Epithelial cell of proximal tubule (primary cell): ENCODE measurements at places on chromosomes 4 and X. TPM values are rescaled to one million over a fixed set of nuclear protein-coding genes. Genes with fewer than 3 reads are reported as not detected.

DNA sequence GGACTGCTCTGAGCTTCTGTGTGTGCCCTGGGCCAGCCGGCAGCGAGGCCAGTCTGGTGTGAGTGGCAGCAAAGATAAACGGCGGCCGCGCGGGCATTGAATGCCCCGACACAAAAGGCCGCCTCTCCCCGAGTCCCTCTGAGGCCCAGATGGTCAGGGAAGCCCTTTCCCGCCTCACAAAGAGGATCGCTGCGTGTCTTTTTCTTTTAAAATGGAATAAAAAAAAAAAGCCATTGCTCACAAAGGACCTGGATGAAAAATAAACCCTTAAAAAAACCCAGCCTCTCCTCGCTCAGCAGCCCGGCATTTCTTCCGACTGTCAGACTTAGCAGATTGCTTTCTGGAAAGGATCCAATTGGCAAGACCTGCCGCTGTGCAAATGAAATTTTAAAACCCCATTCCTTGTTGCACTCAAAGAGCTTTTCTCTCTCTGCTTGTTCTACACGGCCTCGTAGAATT is 578.7 kb downstream of the BCOR start:
- no peak for DNase-seq

- no peak for DNase-seq
Measured at GRCh38 chr4:181517491-181517890, 725.7 kb upstream of the TENM3 start.

ARX gene
- not detected in 2 replicates for total RNA-seq

- DNase-seq, result no peak
Measured at GRCh38 chr4:24889991-24890390, 22.9 kb downstream of the CCDC149 start.

GRCh38 chr4:145882604-145883003 is 56.0 kb downstream of the ZNF827 start:
- no peak for DNase-seq

UGT8 gene
- 11.6 and 17.6 TPM in 2 replicates for total RNA-seq

DNA sequence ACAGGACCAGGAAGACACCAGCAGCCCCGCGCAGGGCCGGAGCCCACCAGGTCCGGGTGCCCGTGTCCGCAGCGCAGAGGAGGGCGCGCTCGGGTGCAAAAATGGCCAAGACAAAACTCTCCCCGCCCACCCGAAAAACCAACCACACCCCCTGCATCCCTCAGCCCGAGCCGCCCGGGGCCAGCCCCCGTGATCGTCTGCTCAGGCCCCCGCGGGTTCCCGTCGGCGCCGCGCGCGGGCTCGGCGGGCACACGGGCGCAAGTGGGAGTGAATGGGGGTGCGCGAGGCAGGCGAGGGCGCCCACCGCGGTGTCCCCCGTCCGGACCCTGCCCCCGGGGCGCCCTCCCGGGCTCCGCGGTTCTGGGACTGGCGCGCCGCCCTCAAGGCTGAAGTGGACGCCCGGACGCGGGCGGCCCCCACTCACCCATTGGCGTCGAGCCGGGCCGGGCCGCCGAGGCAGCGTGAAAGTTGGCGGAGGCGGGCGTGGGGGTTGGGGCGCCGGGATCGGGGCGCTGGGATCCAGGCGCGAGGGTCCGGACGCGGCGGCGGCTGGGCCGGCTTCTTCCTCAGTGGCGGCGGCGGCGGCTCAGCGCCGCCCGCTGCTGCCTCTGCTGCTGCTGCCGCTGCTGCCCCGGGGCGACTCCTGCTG is 393 bp downstream of the SH3KBP1 start:
- DNase-seq, result no peak

DNA sequence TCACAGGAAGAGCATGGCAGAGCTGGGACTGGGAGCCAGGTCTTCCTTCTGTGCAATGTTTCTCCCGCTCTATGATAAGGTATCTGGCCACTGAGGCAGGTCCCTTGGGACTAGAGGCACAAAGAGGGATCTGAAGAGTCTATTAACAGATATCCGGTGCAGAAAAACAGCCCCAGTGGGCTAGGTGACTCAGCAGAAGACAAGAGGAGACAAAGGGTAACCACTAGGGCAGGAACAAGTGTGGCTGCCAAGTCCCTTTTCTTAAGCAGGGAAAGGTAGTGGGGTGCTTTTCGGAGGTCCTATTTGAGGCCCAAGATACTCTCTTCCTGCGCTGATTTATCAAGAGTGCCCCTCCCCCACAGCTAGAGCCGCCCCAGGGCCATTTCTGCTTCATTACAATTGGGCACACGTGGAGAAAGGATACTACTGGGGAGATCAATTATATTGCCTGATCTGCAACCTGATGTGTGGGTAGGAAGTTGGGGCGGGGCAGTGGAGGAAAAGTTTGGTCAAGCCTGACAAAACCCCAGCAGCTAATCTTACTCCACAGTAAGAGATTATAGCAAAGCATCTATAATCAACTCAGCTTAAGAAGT is at the start of gene DGAT2L6:
TSS of gene DGAT2L6 (plus strand) at position 546 of the 596 bp plus-strand sequence. CDS start 100 bp downstream, outside the sequence.
- no peak for DNase-seq

DNA sequence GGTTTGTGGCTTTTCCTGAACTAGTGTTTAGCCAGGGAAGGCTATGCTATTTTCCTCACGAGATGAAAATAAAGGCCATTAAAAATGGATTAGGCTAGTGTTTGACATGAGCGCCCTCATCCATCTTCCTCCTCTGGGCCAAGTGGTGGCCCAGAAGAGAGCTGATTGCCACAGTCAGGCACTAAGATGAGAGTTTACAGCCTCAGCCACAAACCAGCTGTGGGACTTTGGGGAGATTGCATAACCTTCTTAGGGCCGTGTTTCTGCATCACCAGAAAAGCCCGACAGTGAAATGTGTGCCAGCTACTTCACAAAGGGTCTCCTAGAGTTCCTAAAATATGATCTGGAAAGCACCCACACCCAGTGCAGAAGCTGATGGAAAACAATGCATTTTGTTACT is 42.3 kb upstream of the LNX1 start:
- DNase-seq, result no peak

DNA sequence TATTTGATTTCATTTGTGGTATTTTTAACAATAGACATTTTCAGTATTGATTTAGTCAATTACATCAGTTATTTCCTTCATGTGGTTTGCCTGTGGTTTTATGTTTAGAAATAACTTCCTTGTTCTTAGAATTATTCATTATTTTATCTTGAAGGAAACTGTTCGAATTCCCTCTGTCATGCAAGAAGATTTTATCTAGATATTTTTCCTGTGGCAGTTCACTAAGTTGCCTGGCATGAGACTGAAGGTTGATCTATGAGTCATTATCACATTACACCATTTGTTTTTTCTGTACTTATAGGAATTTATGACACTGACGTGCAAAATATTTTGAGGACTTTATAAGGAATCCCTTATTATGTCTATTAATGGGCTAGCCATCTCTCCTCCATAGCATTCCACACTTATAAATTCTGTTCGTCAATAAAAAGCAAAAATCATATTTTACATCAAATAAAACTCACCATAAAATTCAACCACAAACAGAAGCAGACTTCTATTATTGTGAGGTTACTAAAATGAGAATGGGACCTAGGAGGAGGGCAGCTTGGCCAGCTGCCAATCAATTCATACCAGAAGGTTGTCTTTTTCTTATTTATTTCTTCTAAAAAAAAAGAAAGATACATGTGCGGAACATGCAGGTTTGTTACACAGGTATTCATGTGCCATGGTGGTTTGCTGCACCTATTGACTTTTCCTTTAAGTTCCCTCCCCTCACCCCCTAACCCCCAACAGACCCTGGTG is 179.0 kb downstream of the KCNIP4 start:
- no peak for DNase-seq

DNA sequence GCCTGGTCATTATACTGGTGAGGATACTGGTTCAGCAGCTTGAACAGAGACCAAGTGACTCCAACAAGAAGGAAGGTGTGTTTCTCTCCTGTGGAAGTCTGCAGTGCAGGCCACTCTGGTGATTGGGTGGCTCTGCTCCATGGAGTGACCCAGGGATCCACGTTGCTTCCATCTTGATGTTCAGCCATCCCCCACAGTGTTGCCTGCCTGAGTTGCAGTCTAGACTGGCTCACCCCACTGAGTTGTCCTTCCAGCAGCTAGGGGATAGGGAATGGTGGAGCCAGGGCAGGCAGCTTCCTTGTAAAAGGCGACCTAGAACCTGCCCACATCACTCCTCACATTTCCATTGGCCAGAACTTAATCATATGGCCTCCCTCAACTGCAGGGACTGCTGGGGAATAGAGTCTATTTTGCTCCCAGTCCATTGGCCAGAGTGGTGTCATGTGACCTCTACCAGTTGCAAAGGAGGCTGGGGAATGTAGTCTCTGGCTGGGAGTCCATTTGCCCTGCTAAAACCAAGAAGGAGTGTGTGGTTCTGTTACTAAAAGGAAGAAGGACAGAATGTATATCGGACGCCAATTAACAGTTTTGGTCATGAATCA is 8.0 kb downstream of the MAN2B2 start:
- DNase-seq, result no peak

RELL1 gene
- total RNA-seq, result 45.8 and 69.7 TPM in 2 replicates

DNA sequence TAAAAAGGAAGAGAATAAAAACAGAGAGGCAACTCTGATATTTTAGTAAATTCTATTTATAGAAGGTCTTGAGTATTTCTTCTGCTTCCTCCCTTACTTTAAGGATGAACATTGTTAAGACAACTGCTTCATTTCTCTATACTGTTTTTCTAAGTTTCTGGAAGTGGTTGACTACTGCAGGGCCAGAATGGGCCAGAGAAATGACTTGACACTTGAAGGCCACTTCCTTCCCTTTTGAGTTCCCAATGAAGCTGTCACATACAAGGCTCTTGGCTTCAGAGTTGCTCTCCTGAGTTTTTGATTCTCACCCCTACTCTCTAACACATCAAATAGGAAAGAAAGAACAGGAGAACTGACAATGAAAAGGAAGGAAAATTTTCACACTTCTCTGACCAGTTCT is 37.6 kb downstream of the PKD2 start:
- DNase-seq, result no peak

GRCh38 chr4:1602655-1603412 is 81.3 kb downstream of the FAM53A start:
- no peak for DNase-seq

DNA sequence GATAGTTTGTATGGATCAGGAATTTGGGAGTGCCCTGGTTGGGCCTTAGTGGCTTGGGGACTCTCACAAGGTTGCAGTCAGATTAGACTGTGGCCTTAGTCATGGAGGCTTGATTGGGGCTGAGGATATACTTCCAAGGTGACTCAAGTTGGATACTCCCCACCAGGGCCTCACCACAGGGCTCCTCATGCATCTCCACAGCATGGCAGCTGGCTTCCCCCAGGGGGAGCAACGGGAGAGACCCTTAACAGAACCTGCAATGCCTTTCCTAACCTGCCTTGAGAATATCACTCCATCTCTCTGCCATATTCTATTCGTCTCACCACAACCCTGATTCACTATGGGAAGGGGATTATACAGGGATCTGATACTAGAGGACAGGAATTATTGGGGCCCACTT is 161.9 kb downstream of the RELL1 start:
- no peak for DNase-seq

PTTG2 gene
- total RNA-seq, result not detected in 2 replicates

- no peak for DNase-seq
Measured at GRCh38 chrX:37332055-37332454, 17.1 kb upstream of the PRRG1 start.

GRCh38 chr4:122065915-122066314 is 86.2 kb upstream of the BLTP1 start:
- DNase-seq, result no peak

DNA sequence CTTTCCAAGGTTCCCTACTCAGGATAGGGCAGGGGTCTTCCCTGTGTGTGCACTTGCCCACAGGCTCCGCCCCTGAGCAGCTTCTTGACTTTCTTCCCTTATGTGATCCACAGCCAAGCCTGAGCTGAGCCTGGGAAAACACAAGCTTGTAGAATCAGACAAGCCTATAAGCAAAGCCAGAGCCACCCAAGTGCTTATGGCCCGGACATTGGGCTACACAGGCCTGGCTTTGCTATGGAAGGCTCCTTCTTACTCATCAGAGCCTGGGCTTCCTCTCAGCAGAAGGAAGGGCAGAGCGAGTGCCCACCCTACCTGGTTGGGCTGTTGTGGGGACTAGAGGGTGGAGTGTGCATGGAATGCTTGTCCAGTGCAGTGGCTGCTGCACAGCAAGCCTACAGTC is 1.3 kb upstream of the TNIP2 start:
- no peak for DNase-seq

GRCh38 chrX:72465889-72466288 is 106.8 kb downstream of the HDAC8 start:
- DNase-seq, result no peak

GRCh38 chr4:112916868-112917267 is 132.6 kb upstream of the ANK2 start:
- no peak for DNase-seq

DNA sequence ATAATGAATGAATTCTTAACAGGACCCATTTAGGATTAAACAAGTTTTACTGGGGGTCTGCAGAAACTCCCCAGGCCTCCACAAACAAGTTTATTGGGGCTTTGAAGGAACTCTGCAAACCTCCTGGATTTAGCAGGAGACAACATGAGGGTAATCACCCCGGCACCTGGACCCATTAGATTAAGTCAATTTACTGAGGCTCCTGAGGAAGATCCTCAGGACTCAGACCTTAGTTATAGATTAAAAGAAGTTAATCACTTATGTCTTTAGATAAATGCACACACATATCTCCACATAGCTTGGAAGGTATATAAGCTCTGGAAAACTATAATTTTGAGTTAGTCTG is 29.4 kb downstream of the XG start:
- DNase-seq, result no peak

HSFX3 gene
- not detected in 2 replicates for total RNA-seq
